ELF-1 (cell line): ENCODE measurements at places on chromosomes 3 and 15.

GRCh38 chr3:12894629-12895028 lies 53.3 kb upstream of the RPL32 start:
- peak; percentile 63 for DNase-seq

- no peak for DNase-seq
Measured at GRCh38 chr3:21573291-21573690, 177.7 kb downstream of the ZNF385D start.

DNA sequence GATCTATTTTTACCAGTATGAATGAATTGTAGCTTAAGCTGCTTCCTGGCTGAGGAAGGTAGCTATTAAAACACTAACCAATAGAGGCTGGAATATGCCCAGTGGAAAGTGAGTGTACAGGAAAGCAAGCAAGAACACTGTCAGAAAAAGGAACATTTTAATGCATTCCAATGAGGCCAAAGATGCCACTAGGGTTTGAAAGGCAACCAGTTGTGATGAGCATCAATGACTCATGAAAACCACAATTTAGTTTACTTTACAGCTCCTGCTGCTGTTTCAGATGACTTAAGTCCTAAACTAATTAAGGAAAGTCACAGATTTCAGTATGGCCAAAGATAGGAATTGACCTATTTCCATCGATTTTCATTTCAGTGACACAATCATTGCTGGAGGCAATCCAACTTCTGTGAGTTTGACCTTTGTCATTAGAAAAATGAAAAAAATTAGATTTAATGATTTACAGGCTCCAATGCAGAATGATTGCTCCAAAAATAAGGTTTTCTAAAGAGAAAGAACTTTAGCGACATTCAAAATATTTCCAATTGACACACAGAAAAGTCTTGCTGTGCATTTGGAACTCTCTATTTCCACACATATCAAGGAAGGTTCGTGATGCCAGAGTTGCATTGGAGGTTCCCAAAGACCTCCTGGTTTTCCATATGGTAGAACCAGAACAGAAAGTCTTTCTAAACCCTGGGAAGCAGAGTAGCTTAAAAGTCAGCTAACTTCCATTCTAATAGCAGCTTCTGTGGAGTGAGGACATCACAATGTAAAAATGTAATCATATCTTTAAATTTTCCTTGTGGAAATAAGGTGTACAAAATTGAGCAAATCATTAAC lies 103.0 kb downstream of the SUCNR1 start:
- no peak for DNase-seq

- no peak for DNase-seq
Measured at GRCh38 chr15:53955396-53955795, 22.8 kb upstream of the UNC13C start.

DNA sequence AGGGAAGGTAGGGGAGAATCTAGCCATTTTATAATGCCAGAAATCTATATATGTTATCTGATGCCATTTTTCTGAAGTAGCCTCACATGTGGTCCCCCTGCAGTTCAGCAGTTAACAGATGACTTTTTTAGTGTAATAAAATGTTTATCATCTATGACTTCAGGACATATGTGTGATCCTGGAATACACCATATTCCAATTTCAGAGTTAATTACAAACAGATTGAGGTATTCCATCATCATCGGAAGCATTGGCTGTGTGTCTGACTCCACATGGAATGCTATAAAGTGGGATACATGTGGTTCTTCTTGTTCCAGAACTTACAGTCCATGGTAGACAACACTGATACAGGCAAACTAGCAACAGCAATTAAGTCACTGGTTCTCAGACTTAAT lies 45.9 kb upstream of the LIMD1 start:
- no peak for DNase-seq

DNA sequence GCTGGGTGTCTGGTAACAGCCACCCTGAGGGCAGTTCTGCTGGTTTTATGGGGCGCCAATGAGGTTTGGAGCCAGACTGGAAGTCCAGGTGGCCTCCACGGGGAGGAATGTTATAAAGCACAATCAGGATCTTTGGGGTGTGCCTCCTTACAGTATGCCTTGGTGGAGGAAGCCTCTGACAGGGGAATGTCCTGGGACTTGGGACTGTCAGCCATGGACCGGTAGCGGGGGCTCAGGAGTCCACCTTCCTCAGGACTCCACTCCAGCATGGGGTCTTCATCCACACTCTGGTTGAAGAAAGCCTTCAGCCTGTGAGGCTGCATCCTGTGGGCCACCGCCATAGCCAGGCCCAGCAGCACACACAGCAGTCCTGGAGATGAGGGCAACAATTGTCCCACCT lies 4.9 kb downstream of the DUOXA2 start:
- DNase-seq = no peak
